Activated CD4-positive, CD25-positive, alpha-beta regulatory T cell treated with anti-CD3 and anti-CD28 coated beads, Interleukin-2, amount 50 U/mL, for 72 hours (primary cell): ENCODE measurements at places on chromosomes 6 and 20.

DNA sequence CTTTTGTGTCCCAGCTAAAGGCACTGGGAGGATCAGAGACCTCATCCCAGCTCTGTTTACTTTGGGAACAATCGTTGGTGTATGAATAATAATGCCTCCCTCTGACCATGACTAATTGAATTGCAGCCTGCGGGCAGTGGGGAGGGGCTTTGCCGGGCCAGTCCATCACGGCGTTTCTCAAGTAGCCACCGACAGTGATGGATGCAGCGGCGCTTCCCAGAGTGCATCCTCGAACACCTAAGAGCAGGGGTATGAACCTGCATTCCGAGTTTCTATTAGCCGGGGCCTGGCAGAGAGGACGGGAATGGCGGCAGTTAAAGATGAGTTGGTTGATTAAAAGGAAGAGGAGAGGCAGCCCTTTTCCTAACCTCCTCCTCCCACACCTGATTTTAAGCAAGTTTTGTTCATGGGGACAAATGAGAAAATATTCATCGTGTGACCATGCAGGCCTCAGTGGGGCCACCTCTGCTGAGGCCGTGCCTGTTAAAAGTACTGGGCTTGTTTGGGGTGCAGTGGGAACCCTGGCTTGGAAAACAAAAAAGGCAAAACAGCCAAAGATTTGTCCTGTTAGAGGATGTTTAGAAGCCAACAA is 154.1 kb downstream of the FOXA2 start:
- DNase-seq, result no peak

DNA sequence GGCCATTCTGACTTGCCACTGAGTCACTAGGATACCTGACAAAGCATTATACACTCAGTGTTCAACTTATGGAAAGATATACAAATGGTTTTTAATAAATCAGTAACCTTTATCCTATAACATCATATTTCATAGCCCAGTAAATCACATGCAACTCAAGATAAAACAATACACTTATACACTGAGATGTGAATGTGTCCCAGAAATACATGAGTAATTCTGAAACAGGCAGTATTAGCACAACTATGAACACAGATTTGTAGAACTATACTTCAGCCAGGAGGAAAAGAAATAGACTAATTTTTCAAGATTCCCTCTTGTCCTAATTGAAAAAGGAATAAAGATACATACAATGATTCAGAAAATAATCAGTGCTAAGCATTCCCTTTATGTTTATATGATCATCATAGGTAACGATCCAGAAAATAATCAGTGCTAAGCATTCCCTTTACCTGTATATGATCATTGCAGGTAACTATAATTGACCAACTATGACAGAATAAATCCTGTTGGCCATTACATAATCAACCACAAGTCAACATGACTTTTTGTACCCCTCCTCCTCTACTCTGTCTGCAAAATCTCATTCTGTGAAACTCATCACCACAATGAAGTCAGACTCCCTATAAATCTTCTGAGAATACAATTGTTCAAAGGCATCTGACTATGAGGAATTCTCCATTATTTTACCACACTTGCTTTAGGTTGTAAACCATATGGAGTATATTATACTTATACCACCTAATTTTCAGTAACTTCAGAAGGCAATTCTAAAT is 30.3 kb downstream of the HACE1 start:
- DNase-seq, result no peak

DNA sequence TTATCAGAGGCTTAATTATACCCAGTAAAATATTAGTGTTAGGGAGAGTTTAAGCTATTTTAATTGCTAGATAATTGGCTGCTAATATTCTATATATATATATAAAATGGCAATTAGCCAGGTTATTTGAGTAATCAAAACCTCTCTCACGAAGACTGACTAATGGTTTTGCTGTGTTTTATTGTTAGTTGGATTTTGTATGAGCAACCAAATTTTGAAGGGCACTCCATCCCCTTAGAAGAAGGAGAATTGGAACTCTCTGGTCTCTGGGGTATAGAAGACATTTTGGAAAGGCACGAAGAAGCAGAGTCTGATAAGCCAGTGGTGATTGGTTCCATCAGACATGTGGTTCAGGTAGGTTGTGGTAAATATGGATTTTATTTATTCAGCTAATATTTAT is 102.2 kb downstream of the RTN4IP1 start:
- DNase-seq, result no peak

DNA sequence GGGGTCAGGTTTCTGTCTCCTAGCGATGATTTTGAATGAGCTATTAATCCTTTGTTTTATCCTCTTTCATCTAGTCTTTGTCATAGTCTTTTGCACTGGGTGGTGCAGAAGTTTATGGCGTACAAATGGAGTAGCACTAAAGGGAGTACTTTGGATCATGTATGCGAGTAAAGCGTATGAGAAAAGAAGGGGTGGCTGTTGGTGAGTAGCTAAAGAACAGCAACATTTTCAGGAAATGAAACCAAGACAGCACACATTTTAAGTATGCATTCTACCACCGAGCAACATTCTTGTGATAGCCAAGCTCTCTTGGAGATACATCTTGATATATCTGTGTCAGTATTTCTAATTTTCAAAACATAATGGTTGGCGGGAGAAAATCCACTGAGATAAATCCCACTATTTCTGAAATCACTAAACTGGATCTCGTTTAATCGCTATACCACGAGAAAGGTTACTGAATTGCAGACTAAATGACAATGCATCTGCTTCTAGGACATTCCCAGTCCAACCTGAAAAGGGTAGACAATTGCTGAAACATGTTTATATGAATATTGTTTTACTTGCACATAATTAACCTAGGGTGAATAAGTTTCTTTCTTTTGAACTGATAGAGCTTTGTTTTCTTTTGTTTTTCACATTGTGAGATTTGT is 196.1 kb downstream of the TRIM27 start:
- no peak for DNase-seq

GRCh38 chr6:142702501-142703460 is 242.2 kb downstream of the HIVEP2 start:
- no peak for DNase-seq

DNA sequence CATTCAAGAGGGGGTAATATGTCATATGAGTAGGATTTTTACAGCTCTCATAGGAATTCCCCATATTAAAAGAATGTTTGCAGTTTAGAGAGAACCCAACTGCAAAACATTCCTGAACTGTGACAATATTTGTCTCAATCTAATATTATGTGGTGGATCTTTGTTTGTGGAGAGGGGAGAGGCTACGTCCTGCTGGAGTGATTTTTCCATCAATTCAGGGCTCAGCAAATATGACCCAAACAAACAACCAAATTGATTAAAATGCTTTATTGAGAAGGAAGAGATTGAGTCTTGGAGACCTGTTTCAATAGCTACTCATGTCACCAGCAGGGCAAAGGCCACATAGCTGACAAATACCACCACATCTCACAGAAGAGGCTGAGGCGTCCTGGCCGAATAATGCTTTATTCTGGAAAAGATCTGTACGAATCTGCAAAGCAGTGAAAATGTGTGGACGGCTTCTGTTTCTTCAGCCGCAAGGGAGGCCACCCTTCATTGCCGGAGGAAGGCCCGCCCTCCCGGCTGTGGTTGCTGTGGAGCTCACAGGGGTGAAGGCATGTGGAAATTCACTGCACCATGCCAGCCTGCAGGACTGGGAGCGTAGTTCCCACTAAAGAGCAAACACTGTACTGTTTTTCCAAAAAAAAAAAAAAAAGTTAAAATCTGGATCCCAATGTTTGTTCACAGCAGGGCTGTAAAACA is 89.7 kb upstream of the QKI start:
- no peak for DNase-seq
